ENCODE measurements at places on chromosomes 5 and 9.
A peak's percentile ranks its signal among the peaks of the same experiment; 100 is the strongest.

DNA sequence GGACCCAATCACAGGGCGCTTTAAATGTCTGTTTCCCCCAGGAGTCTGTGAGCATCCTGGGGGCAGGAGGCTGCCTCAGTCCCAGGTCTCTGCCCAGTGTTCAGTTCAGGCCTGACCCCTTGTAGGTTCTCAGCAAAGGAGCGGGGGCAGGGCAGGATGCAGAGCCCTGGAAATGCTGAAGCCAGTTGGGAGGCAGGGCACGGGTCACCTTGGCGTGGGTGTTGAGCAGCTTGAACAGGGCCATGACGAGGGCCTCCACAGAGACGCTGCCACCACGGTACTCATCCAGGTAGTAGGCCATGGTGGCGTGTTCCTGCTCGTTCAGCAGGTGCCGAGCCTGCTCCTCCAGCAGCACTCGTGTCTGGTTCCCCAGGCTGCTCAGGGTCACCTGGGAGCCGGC, 36.3 kb upstream of the AKNA start:
- no peak for DNase-seq

GRCh38 chr5:135978993-135979392, 24.2 kb upstream of the LECT2 start:
- DNase-seq: no peak

DNA sequence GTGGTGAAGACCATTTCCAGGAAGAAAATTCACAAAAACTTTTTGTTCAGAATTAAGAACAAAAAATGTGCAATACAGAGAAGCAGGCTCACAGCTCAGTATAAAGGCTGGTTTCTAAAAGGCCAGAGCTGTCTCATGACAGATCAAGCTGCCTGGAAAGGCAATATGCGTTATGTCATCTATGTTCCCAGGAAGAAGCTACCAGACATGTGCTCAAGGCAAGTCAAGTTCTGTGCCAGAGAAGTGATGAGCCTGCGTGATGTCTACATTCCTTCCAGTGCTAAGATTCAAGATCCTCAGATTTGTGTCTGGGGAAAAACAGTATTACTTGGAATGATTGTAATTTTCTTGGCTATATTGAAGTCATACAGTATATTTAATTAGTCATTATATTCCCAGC, 104.3 kb downstream of the PDE4D start:
- no peak for DNase-seq

DNA sequence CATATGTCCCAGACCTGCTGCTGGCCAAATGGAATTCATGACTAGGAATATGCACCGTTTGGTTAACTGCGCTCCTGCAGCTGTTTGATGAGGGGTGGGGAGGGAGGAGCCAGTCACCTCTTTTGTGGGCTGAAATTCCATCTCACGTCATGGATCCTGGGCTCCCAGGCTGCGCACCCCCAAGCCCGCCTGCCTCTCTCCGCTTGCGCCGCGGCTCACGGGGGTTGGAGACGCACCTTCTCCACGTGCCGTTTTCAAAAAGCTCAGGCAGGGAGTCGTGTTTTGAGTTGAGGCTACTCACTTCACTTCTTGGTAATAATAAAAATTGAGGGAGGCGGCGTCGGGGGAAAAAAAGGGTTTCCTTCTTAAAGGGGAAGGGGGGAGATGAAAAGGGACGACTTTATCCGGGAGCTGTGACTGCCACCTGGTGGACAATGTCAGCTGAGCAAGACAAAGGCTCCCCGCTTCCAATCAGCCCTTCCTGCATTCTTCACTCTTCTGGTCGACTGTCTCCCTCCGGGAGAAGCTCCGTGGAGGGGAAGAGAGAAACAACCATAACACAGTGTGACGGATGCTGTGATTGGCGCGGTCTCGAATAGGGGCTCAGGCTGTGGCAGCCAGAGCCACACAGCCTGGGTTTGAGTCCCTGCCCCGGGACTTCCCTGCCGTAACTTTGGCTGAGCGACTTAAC, 15.9 kb upstream of the C5orf47 start:
- DNase-seq: peak; percentile 50
